ENCODE measurements at places on chromosomes 5 and 9. TPM values are rescaled to one million over a fixed set of nuclear protein-coding genes. Genes with fewer than 3 reads are reported as not detected.

DNA sequence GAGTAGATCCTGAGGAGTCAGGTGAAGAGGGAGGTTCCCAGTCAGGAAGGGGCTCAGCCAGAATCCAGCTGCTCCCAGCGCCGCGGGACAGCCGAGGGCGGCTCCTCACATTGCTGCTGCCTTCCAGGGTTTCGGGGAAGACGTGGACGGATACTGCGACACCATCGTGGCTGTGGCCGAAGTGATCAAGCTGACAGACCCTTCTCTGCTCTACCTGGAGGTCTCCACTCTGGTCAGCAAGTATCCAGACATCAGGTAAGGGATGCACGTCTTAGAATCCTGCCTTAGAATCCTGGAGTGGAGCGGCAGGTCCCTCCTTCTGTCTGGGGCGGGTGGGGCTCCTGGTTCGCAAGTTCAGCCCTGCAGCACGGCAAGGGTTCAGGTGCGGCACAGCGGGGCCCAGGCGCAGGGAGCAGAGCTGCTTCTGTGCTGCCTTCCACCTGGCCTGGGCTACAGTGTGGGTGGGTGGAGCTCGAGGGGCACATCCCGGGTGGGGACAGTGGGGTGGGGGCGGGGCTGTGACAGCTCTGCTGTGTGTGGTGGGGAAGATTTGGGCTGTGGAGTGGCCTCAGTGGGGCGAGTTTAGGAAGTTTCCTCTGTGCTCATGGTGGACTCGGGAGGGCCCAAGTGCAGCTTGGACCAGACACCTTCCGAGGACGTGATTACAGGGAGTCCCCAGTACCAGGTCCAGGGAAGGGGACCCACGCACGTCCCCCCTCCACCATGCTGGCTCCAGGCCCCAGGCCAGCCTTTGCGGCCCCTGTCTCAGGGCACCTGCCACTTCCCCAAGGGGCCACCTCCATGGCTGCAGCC lies 22.8 kb downstream of the EXOC3 start:
- DNase-seq = no peak

GRCh38 chr9:98960409-98960808 lies 16.7 kb downstream of the COL15A1 start:
- no peak for DNase-seq

GRCh38 chr9:35563791-35564197 lies 41.3 kb upstream of the TESK1 start:
- no peak for DNase-seq

Gene GAS1
- total RNA-seq = 605 TPM

- no peak for DNase-seq
These were observed 14.9 kb downstream of the CDHR2 start for GRCh38 chr5:176564002-176564401.

- DNase-seq = no peak
These were observed 61.5 kb upstream of the RNF130 start for GRCh38 chr5:180133060-180133459.

GRCh38 chr9:89432986-89433530 lies 64.9 kb downstream of the SEMA4D start:
- DNase-seq = no peak

Gene VLDLR
- 4.9 TPM for total RNA-seq

GRCh38 chr9:115167175-115167574 lies 49.2 kb upstream of the TNC start:
- no peak for DNase-seq

DNA sequence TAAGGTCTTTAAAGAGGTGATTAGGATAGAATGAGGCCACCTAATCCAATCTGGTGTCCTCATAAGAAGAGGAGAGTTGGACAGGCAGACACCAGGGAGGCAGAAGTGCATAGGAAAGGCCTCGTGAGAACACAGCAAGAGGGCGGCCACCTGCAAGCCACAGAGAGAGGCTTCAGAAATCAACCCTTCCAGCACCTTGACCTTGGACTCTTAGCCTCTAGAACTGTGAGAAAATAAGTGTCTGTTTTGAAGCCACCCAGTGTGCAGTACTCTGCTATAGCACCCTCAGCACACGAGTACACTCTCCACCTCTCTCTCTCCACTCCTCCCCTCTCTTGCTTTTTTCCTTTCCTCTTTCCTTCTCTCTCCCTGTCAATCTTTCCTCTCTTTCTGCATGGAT lies 26.8 kb downstream of the NIPAL4 start:
- DNase-seq = no peak

Gene GALNT12
- total RNA-seq = 0.53 TPM

- DNase-seq = no peak
These were observed 983.0 kb upstream of the PTPRD start for GRCh38 chr9:11595756-11596155.

Gene C9orf153
- total RNA-seq = not detected

All from ascending aorta (tissue), 2 donors.